ENCODE measurements at places on chromosomes 5 and 9.

DNA sequence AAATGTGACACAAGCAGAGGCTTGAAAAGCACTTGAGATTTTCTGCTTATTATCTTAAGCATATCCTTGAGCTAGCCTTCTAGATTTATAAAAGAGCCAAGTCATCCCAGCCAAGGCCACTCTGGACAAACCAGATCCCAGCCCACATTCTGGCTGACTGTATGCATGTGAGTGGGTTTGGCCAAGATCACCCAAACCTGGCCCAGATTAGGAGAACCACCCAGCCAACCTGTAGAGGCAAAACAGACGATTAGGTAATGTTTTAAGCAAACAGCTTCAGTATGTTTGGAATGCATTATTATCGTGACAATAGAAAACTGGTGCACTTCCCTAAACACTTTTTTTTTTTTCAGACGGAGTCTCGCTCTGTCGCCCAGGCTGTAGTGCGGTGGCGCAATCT, 151.9 kb downstream of the SPATA31D1 start:
- DNase-seq = no peak

- DNase-seq = no peak
These were observed 166.8 kb downstream of the PAX5 start for GRCh38 chr9:36867241-36867640.

- no peak for DNase-seq
These were observed 52.7 kb upstream of the ELL2 start for GRCh38 chr5:96014395-96014794.

GRCh38 chr9:15374310-15374709, 48.4 kb upstream of the SNAPC3 start:
- no peak for DNase-seq

GRCh38 chr5:163489055-163489744, 16.2 kb upstream of the MAT2B start:
- DNase-seq = no peak

DNA sequence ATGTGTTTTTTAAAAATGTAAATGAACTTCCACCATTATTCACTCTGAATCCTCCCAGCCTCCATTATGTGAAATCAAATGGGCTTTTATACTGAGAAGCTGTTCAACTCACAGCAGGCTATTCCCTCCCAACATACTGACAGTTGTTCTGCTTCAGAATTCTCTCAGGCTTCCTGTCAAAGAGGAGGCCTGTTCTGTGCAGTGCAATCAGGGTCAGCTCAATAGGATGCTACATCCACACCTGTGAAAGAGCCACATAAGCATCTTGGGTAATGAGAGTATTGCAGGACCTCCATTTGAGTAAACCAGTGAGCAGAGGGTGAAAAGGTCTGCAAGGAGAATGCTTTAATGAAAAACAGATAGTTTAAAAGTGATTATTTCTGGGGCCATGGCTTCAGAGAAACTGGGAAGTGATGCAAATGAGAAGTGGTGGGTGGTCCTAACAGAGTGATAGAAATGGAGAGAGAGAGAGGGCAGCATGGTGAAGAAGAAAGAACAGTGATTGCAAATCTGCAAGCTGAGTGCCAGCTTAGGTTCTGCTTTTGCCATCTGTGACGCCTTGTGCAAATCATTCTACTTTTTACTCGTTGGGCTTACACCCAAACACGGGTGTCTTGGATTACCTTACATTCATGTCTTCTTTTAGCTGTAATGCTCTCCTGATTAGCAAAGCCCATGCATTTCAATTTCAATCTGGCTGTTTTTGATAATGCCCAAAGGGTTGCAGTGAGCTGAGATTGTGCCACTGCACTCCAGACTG, 202.5 kb upstream of the NMUR2 start:
- no peak for DNase-seq

GRCh38 chr9:31519011-31519410, 865.4 kb upstream of the ACO1 start:
- DNase-seq = no peak

DNA sequence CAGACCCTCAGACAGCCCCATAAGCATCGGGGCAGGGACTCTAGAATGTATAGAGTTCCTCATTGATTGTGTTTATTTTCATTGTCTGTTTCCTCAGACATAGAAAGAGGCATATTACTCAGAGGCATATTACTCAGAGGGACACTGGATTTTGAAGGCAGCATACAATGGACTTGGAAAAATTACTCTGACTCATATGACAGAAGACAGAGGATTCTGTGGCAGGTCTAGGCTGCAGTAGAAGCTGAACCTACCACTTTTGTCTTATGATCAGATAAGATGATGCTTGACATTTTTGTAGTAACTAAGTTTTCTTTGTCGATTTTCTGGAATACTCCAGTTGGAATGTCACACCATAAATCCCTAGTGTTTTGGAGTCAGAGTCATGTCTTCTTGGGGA, 105.2 kb downstream of the ST8SIA4 start:
- DNase-seq = no peak

- peak; percentile 33 for DNase-seq
These were observed 11.8 kb downstream of the DEPDC1B start for GRCh38 chr5:60687927-60688720.

DNA sequence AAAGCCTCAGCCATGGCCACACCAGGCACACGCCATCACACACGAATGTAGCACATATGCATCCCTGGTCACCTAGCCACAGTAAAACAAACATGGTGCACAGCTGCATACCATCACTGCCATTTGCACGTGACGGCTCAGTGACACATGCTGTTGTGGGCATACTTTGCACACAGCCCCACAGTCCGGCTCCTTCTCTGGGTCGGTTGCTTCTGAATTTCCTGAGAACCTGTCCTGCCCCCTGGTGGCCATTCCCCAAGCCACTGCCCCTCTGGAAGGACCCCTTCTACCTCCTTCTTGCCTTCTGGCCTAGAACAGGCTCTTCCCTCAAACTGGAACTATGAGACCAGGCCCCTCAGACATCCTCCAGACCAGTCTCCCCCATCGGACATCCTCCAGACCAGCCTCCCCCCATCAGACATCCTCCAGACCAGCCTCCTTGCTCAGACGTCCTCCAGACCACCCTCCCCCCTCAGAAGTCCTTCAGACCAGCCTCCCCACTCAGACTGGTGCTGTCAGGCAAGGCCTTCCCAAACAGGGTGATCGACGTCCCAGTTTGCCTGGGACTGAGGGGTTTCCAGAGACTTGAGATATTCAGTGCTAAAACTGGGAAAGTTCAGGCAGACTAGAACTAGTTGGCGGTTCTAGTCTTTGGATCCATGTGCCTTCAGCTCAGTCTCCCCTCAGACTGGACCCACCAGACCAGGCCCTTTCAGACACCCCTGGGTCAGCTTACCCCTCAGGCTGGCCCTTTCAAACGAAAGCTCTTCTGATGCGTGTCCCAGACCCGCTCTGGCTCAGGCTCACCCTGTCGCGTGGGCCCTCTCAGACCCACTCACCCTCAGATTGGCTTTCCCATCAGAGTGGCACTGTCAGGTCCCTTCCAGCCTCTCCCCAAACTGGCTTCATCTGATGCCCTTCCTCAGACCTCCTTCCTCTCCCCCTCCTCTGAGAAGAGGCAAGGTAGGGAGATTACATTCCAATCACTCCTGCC, 24.3 kb upstream of the ENHO start:
- DNase-seq = peak; percentile 57

DNA sequence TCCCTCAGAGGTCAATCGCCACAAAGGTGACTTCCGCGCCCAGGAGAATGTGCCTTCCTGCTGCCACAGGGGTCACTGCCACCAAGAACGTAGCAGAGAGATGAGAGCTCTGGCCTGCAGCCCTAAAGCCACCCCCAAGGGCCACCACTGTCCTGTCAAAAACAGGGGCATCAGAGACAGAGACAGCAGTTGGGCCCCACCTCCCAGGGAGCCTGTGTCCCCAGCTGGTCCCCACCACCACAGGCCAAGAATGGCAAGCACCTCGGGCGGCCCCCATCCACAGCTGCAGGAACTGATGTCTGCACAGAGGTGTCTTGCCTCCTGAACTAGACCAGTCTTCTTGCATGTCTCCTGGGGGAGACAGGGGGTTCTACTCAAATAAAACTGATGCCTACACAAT, 5.8 kb downstream of the SPATA31E1 start:
- no peak for DNase-seq

DNA sequence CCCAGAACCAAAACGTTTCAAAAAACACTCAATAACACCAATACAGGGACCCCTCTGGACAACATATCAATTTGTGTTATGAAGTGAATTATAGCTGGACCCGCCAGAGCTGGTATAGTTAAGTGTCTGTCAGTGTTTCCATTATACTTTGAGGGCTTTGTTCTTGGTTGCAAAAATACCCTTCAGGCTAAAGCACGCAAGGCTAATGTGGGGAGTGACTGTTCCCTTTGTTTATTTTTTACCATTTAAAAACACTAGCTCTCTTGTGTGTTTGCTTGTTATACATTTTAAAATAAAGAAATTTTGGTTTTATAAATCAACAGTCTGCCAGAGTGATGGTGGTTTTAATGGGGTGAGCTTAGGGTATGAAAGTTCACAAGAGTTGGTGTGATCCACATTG, 859.5 kb downstream of the PTPRD start:
- no peak for DNase-seq

DNA sequence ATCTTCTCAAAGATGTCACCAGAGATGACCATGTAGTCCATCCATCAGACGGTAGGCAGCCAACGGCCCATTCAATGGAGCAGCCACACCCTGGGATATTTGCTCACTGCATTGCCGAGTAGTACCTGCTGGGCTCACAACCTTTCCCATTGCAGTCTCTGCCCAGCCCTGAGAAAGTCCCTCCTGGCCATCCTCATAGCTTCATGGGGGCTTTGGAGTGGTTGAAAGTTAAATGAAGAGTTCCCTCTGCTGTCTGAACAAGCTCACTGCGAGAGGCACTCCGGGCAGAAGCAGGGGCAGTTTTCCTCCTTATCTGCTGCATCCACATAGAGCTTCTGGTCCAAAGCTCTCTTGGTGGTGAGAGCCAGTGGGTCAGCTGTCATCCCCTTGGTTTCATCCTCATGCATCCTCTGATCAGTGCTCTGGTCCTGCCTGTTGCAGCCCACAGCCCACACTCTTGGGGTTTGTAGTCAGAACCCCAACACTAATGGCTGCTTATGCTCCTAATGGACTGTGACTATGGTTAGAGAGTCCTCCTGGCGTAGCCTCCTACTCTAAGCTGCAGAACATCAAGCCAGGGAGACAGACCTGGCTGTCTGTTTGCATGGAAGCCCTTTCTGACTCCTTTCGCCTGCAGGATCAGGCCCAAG, 23.3 kb downstream of the TNFSF8 start:
- DNase-seq = no peak

DNA sequence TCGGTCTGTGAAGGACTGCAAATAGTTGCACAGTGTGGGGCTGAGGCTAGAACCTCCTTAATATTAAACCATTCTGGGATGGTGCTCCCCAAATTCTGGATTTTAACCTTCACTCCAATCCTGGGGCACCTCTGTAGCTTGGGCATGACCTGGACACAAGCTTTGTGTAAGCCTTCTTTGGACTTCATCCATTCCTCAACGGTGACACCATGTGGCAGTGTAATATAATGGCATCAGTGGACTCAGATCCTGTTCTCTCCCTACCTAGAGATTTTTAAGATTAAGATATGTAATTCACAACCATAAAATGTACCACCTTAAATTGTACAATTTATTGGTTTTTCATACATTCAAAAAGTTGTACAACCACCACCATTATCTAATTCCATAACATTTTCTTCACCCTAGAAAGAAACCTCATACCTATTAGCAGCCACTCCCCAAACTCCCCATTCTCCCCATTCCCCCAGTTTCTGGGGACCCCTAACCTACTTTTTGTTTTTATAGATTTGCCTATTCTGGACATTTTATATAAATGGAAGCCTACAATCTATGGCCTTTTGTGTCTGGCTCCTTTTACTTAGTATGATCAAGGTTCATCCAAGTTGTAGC, 4.8 kb upstream of the PLGRKT start:
- DNase-seq = no peak

- DNase-seq = no peak
These were observed 293.9 kb downstream of the ZSWIM6 start for GRCh38 chr5:61625681-61626621.

DNA sequence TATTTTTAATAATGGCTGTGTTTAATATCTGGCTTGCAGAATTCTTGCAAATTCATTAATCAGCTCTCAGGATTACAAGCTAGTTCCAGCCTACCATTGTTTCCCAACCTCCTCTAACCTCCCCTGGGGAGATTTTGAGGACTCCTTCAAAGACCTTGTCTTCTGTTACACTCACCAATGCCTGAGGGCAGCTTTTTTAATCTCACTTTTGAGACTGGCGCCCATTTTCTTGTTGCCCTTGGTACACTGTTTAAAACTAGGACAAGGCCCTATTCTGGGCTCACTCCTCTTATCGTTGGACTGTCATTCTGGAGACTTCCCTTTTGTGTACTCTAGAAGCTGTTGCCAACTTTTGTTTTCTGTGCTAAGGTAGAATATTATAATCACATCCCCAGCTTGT, 13.6 kb upstream of the EQTN start:
- no peak for DNase-seq

GRCh38 chr5:17187011-17187785, 30.2 kb upstream of the BASP1 start:
- no peak for DNase-seq

GRCh38 chr5:60377826-60378225, 322.1 kb downstream of the DEPDC1B start:
- DNase-seq = no peak

GRCh38 chr5:100772548-100772947, 130.5 kb downstream of the ST8SIA4 start:
- no peak for DNase-seq

DNA sequence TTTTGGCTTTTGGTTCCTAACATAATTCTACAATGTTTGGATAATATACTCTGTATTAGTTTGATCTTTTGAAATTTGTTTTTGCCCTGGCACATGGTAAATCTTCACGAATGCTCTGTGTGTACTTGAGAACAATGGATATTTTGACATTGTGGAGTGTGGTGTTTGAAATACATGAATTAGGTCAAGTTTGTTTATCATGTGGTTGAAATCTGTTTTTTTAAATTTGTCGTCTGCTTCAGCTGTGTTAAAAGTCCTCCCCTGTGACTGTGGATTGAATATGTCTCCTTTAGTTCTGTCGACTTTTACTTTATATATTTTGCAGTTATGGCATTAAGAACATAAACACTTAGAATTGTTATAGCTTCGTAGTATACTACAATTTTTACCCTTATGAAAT, 60.3 kb downstream of the DUSP1 start:
- DNase-seq = no peak

DNA sequence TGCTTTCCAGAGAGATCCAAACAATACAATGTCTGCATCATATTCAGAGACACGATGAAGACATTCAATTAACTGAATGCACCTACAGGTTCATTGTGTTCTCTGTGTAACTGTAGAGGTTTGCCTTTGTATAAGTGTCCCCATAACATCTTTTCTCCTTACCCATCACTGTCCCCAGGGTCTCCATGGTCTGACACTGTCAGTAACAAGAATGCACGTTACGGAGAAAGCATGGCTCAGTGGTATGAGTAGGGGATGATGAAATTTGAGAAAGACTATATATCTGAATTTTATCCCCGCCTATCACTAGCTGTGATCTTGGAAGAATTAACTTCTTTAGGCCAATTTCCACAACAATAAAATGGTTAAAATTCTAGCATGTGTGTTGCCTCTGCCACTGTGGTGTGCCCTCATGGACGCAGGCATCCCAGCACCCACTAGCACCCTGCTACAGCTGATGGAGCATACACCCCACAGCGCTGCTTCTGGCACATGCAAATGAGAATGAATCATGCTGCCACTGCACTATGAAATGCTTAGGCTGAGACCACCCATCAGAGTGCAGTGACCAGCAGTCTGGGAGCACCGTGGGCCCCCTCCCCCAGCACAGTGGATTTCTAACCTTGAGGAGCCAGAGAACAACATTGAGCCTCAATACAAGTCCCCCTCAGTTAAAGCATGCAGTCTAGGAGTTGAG, 54.3 kb downstream of the RGMB start:
- DNase-seq = no peak

- no peak for DNase-seq
These were observed 23.1 kb downstream of the FGFR4 start for GRCh38 chr5:177109810-177110209.
